ENCODE measurements at places on chromosomes 7 and 10.

DNA sequence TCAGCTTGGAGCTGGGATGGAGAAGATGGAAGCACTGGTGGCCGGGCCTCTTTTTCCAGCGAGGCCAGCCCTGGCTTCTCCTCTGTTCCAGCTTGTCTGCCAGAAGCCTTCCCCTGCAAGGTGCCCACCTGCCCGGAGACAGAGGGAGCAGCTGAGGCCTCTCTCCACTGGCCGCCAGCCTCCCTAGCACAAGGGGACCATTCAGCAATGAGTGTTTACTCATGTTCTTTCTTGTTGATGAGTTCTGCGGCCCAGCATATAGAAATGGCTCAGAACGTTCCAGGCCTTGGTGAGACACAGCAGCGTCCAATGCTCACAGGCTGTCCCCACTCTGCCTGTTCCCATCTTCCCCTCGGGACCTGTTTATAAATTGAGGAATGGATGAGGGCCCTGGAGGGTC lies 47.3 kb downstream of the CHST3 start:
- DNase-seq, result no peak

DNA sequence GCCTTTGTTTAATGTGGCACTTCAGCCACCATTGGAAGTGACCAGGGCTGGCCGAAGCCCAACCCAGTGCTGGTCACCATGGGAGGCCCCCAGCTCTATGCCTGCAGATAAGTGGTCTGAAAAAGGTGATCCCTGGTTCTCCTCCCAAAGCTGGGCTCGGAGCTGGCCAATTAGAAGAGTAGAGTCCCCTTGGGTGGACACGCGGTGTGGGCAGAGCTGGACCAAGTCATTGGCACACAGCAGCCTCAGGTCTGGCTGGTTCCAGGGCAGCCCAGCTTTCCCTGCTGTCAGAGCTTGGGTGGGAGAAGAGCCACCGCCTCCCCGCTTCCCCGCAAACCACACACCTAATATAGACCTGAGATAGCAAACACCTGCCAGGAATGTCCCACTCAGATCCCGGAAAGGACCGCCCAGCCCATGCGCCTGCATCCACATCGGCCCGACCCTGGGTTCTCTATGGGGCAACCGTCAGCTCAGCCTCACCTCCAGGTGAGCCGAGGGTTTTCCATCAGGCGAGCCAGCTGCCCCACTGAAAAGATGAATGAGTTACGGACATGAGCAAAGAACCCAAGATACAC lies 84.3 kb downstream of the TCERG1L start:
- no peak for DNase-seq

GRCh38 chr7:142711196-142711595 lies 38.1 kb upstream of the PRSS1 start:
- no peak for DNase-seq

GRCh38 chr7:38795593-38795992 lies 113.4 kb downstream of the VPS41 start:
- no peak for DNase-seq

DNA sequence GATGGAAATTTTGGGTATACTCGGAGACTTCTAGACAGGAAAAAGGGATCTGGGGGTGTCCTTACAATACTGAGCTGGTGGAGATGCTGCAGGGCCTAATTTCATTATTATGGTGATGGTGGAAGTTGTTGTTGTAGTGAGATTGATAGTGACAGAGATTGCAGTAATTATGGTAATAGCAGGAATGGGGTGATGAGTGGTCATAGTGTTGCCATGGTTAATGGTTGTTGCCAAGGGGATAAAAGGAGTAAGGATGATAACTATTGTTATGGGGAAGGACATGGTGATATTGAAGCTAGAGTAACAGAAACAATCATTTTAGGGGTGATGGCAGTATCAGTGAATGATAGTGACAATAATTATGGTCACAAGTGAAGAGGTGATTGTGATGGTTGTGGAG lies 27.1 kb upstream of the LBX1 start:
- DNase-seq, result no peak

- DNase-seq, result no peak
Observed at GRCh38 chr7:94276027-94276426, 118.7 kb upstream of the COL1A2 start.

- no peak for DNase-seq
Observed at GRCh38 chr7:38716397-38716796, 85.2 kb upstream of the AMPH start.

DNA sequence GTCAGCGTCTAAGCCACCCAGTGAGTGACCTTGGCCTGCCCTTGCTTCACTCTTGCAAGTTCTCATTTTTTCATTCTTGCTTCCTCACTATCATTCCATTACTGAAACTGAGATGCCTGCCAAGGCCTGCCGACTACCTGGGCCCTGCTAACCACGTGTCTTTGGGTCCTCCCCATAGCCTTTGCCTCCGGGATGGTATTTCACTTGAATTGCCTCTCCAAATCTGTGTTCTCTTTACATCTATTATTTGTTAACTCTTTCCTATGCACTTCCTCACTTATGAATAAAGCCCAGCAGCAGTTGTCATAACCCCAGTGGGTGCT lies 234.6 kb downstream of the SNX10 start:
- DNase-seq, result no peak

DNA sequence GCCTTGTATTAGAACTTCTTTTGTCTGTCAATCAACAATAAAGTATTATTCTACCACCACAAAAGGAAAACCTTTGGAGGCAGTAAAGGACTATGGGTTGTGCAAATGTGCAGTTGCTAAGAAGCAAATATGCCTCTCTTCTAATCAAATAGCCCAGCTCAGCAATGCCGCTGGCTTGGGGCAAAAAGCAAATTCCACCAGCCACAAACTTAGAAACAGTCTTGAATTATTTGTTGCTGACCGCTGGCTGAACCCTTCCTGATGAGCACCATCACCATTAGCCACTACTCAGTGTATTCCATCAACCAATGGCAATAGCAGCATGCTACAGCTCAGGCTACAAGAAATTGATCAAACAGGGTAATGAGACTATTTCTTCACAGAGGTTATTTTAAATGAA lies 51.0 kb downstream of the SKAP2 start:
- DNase-seq, result no peak

DNA sequence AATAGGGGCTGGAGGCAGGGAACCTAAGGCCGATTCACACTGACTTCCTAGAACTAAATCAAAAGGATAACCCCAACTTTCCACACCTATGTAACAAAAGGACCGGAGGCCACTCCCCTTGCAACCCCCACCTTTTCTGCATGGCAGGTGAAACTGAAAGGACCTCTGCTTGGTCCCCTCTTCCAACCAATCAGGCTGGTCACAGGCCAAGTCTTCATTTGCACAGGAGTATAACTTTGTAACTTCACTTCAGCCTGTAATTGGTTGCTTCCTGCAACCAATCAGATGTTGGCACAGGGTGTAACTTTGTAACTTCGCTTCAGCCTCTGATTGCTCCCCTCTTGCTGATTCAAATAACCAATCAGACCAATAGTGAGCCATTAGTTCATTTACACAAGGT lies 190.0 kb downstream of the FAM107B start:
- no peak for DNase-seq

- no peak for DNase-seq
Observed at GRCh38 chr10:61472090-61472674, 19.0 kb upstream of the TMEM26 start.

GRCh38 chr7:28573651-28574301 lies 161.5 kb downstream of the CREB5 start:
- no peak for DNase-seq

- DNase-seq, result no peak
Observed at GRCh38 chr7:135177028-135177696, 6.7 kb upstream of the CYREN start.

GRCh38 chr7:2141651-2142050 lies 91.1 kb downstream of the MAD1L1 start:
- no peak for DNase-seq

DNA sequence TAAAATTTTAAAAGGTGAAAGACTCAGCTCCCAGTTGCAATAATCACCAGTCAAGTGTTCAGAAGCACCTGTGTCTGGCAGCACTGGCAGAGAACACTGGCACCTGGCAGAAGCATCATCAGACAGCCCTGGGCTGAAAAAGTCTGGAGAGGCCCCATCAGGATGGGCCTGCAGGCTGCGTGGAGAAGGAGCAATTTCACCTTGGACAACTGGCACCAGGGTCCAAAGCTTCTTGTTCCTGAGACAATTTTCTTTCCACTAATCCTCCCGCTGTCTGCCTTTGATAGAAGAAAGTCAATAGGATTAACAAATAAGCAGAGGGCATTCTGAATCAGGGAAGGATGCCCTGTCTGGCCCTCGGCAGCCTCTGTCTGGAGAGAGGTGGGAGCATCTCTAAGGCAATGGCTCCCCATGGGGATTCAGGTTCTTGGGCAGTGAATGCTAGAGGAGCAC lies 6.5 kb downstream of the COBL start:
- no peak for DNase-seq

DNA sequence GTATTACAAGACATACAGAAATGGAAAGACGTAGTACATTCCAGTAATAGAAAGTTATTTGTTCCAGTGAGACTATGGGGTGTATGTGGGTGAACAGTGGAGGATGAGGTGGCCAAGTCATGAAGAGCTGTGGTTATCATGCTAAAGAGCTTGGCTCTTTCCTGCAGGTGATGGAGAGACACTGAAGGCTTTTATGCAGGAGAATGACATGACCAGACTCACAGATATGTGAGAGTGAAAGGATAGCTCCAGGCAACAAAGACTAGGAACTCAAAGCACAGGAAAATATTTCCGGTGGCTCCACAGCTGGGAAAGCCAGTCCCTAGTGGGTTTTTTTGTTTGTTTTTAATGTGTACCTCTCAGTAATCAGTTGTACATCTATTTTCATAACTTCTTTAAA lies 133.5 kb downstream of the TSPAN12 start:
- no peak for DNase-seq

GRCh38 chr7:103988468-103989199 lies 824 bp downstream of the RELN start:
- no peak for DNase-seq

DNA sequence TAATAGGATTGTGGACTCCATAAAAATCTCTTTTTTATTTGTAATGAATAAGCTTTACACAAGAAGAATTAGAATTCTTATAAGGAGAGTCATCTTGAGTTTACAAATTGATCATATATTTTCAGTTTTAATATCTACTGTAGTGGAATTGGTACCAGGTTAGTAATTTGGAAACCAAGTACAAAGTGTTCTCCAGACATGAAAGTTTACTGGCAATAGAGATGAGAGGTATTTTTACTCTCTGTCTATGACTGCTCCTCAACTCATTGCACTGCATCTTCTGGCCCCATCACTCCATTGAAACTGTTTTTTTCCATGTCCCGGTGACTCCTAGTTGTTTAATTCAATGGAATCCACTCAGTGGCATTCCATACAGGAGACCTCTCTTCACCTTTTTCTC lies 164.5 kb upstream of the SMIM30 start:
- no peak for DNase-seq

DNA sequence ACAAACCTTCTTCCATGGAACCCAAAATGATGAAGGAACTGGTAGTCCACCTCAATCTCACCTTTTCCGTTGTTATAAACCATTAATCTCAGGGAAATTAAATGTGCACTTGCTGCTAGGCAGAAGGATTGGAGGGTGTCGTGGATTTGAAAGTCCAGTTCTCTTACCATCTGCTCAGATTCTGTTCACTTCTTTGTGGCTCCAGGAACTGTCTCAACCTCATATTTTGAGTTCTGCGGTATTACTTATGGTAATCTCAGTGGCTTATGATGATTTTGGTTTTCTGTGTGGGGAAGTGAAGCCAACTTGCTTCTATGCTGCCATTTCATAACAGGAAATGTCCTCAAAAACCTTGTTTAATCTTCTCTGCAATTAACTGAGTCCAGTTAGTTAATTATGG lies 136.4 kb downstream of the CDC14C start:
- DNase-seq, result no peak

DNA sequence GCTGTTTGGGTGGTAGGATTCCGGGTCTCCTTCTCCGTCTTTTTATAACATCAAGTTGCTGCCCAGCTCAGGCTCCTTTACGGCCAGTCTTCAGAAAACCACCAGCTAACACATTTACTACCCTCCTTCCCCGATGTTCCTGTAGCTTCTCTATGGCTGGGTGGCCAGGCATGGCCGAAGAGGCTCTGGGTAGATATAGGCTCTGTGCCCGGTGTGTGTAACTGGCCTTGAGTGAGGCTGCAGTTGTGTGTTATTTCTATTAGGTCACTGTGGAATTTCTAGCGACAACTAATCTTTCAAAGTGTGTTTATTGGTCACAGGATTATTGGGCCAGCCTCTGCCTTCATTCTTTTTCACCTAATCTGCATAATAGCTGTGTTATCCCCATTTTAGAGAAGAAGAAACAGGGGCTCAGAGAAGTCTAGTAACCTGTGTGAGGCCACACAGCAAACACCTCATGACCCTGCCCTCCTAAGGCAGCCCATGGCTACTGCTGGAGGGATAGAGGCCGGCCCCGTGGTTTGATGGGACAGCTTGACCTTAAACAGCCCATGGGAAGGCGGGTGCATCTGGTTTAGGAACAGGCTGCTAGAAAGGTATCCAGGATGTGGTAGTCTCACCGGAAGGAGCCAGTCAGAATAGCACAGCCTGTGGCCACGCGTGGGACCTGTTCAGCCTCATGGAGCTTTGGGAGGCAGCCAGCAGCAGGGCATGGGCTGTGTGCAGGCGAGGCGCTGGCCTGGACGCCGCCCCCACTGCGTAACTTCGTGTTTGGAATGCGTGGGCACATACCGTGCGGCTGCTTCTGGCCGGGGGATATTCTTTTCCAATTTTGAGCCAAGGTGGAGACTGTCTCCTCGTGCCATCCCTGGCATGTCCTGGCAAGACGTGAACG lies 29.7 kb downstream of the HTRA1 start:
- no peak for DNase-seq

DNA sequence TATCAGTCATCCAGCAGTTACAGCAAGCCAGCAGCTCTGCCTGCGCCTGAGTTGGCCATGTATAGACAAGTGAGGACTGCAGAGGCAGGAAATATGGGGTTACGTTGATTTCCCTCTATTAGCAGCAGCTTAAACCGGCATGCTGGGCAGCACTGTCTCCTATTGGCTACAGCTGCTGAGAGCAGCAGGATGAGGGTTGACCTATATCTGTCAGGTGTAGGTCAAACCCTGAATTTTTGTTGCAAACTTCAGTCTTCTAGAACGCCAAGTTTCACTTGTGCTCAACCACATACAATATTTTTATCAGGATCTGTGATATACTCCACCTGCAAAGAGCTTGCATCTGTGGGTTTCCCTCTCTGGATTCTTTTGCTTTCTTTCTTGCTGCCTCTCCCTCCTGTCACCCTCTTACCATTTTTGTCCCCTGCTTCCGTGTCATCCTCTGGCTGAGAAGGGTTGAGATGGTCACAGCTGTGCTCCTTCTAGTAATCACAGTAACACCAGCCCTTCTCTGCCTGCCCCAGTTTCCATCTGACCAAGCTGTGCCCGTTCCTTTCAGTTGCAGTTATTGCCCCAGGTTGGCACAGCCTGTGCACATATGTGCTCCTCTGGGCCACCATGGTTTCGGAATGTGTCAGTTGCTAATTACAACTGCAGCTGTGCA lies 23.8 kb upstream of the GLCCI1 start:
- DNase-seq, result no peak

DNA sequence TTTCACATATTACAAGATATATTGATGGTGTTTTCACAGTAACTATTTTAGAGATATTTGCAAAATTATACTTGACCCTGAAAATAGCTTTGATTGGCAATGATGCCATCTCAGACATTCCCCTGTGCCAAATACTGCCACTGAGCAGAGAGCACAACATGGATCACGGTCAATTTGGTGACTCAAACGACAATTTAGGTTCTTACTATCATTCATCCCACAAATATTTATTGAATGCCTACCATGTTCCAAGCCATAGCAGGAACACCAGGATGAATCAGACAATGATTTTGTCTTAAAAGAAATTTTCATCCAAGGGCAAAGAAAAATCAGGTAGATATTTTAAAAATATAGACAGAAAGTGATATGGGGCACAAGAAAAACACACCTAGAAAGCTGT lies 153.2 kb upstream of the ADO start:
- DNase-seq, result no peak

Measured in NCI-H187 treated with DMSO at 0.1 percent for 48 hours (cell line).